ENCODE measurements at places on chromosomes 11 and 22. TPM values are rescaled to one million over a fixed set of nuclear protein-coding genes. Genes with fewer than 3 reads are reported as not detected.

TRAF6 gene
- 18.7 TPM for polyA plus RNA-seq

DNA sequence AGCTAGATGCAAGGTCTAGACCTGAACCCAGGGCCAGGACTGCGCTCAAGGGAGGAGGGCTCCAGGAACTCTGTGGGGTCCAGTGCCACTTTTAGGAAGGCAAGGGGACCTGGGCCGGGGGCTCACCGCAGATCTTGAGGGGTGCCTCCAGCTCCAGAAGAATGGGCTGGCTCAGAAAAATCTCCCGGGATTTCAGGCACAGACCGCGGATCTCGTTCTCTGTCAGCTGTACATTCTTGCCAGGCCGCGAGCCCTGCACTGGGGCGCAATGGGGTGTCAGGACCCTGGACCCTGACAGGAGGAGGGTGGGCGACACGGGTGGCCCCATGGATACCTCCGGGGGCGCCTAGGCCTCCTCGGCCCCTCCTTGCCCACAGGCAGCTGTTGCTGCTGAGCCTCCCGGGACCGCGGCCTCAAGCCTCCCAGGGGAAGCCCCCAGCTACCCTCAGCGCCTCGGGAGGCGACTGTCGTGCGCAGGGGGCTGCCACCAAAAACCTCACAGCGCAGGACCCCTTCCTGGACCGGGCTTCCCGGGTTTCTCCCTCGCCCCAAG lies 640 bp downstream of the PPP1CA start:
- no peak for DNase-seq
- H3K27ac ChIP-seq: peak overlapping the region; percentile 61
- H3K36me3 ChIP-seq: peaks cover 4% of the 10 kb centered on the region
- H3K4me3 ChIP-seq: peak overlapping the region; percentile 92
- H3K4me1 ChIP-seq: peaks cover 31% of the 10 kb centered on the region
- no peaks in the 10 kb centered on the region for H3K27me3 ChIP-seq

TEAD1 gene
- not detected for polyA plus RNA-seq

DNA sequence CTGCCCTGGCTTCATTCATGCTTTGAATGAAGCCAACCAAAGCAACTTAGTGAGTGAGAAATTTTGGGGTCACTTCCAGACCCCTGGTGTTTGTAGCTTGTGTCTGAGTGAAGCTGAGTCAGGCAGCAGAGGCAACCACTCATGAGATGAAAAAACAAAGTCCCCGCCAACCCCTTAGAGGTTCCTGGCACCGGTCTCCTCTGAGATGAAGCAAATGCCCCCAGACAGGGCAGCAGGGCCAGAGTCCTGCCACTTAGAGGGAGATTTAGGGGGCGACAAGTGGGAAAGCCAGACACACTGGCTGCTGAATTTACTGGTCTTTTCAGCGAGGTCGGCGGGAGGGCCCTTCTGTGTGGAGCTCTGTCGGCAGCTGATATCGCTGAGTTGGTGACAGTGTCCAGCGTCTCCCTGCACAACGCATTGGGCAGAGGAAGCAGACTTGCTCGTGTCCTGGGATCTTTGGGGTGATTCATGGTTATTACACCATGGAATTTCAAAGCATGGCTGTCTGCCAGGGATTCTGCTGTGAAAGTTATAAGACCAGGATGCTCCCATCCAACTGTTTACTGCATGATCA lies 482.6 kb downstream of the MIAT start:
- no peak overlapping the region for H3K4me3 ChIP-seq
- H3K27ac ChIP-seq: no peak overlapping the region
- DNase-seq: no peak
- no peaks in the 10 kb centered on the region for H3K36me3 ChIP-seq

DNA sequence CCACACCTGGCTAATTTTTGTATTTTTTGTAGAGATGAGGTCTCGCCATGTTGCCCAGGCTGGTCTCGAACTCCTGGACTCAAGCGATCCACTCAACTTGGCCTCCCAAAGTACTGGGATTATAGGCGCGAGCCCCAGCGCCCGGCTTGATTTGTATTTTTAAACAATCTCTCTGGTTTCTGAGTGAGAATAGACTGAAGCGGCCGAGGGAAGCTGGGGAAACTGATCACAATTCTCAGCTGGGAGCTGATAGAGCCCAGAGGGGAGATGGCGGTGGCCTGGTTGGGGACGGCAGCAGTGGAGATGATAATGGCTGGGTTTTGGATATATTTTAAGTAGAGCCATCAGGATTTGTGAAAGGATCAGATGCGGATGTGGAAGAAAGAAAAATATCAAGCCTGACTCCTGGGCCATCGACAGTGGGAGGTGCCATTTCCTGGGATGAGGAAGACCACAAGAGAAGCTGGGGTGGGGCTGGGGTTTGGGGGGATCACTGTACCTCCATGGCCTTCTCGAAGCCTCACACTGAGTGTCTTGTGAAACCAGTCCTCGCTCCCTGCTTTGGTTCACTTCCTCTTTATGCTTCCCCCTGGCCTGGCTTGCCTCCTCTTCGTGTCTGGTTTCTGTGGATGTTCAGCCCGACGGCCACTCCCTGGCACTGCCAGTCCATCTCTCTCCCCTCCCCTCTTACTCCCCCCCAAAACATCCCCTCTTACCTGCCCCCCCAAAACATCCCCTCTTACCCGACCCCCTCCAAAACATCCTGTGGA lies 51.9 kb downstream of the IGLL1 start:
- no peaks in the 10 kb centered on the region for H3K36me3 ChIP-seq
- peak overlapping the region; percentile 31 for H3K27ac ChIP-seq
- H3K4me3 ChIP-seq: no peak overlapping the region
- peaks cover 12% of the 10 kb centered on the region for H3K4me1 ChIP-seq

DNA sequence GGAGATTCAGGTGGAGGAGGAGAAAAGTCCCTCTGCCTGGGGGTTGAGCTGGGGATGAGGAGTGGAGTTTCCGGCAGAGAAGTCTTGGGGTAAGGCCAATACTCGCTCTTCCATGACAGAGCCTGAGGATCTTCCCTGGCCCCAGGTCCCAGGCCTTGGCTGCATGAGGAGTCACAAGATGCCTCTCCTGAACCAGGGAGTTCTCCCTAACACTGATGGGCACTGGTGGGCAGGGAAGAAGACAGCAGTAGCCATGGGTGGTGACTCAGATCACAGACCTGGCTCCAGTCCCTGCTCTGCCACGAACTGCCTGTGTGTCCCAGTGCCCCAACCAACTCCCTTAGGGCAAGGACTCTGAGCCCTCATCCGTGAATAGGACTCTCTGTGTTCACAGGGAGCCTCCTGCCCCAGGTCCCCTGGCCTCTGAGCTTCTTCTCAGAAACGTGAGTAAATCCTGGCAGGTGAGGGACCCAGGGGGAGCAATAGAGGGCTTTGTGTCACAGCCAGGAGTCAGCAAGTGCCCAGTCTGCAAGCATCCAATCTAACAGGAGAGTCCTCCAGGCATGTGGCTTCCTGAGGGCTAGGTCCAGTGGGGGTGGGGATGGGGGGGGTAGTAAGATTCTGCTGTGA lies 45.5 kb upstream of the FTH1 start:
- H3K4me3 ChIP-seq: no peak overlapping the region
- DNase-seq: no peak
- H3K36me3 ChIP-seq: no peaks in the 10 kb centered on the region

DNA sequence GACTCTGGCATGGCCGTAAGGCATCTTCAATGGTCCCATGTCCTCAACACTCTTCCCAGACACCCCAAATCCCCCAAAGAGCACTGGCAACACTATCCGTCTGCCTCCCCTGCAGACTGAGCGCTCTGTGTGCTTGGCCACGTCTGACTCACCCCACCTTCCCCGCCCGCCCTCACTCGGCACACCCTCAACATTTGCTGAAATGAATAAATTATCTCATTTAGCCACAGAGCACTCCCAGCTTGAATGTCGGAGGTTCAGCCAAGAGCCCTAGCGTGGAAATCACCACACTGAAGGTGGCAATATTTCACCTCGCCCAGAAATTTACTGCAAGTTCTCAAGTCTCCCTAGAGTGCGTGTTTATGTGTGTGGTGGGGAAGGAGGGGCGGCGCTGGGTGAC lies 46.6 kb upstream of the TCF20 start:
- H3K27ac ChIP-seq: no peak overlapping the region
- no peaks in the 10 kb centered on the region for H3K36me3 ChIP-seq
- no peak for DNase-seq

DNA sequence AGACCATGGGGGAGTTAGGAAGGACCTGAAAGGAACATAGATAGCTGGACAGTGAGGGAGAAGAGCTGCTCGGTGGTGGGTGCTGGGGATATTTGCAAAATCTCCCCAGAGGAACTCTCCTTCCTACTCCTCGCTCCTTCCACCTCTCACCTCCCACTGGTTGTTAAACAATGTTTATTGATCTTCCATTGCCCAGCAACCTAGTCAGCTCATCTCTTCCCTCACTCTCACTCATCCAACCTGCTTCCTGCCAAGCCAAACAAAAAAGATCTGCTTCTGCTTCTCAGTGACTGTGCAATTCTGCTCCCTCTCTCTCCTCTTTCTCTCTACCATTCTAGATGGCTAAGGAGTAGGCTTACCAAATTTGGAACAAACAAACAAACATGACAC lies 115.0 kb downstream of the SLC1A2 start:
- H3K4me1 ChIP-seq: peaks cover 13% of the 10 kb centered on the region
- H3K36me3 ChIP-seq: no peaks in the 10 kb centered on the region
- no peak overlapping the region for H3K27ac ChIP-seq
- H3K4me3 ChIP-seq: no peak overlapping the region
- H3K27me3 ChIP-seq: no peaks in the 10 kb centered on the region

DNA sequence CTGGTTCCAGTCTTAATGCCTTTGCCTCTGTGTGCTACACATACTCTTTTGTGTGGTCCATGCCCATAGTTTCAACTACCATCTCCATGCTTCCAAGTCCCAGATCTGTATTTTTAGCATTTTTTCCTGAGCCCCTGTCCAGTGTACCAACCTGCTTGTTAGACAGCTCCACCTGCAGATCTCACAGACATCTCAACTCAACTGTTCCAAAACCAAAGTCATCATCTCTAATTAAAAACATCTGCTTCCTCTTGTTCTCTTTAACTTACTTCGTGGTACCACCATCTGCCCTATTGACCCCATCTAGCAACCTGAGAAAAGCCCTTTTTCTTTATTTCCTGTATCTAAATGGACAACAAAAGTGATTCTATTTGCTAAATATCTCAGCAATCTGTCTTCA lies 8.6 kb upstream of the KMT2A start:
- peak overlapping the region; percentile 2 for H3K27ac ChIP-seq
- no peaks in the 10 kb centered on the region for H3K27me3 ChIP-seq
- DNase-seq: no peak
- H3K4me1 ChIP-seq: no peaks in the 10 kb centered on the region
- no peaks in the 10 kb centered on the region for H3K36me3 ChIP-seq

DNA sequence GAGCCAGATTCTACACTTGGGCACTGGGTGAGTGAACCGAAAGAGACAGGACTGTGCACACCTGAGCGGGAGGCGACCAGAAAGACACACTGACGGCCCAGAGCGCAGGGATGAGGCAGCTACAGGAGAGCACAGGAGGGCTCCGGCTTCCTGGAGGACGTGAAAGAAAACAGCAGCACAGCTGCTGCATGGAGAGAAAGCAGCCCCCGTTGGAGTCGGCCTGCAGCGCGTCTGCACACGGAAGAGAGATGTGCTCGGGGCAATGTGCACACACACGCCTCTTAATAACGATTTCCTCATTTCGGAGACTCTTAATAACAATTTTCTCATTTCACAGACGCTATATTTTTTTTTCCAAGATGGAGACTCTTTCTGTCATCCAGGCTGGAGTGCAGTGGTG lies 160.4 kb downstream of the CTTN start:
- peaks cover 3% of the 10 kb centered on the region for H3K27me3 ChIP-seq
- no peaks in the 10 kb centered on the region for H3K4me1 ChIP-seq
- no peak overlapping the region for H3K4me3 ChIP-seq
- no peak overlapping the region for H3K27ac ChIP-seq
- no peak for DNase-seq

DNA sequence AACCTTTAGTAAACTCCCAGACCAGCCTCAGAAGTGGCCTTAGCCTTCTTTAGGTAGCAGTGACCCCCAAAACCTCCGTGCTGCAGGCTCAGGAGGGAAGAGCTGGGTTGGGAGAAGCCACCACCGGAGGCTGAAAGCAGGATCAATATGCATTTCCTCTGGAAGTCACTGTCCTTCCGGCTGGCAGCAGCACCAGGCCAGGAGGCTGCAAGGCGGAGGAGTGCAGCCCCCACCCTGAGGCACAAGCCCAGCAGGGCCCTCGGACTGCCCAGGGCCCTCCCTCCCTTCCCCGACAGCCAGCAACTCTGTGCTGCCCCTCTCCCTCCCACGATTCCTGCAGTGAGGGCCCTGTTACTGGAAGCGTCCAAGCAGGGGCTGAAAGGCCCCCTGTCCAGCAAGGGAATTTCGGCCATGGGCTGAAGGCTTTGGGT lies 3.2 kb upstream of the NRXN2 start:
- H3K27ac ChIP-seq: no peak overlapping the region
- DNase-seq: no peak
- H3K27me3 ChIP-seq: peaks cover 16% of the 10 kb centered on the region
- H3K36me3 ChIP-seq: no peaks in the 10 kb centered on the region
- H3K4me3 ChIP-seq: no peak overlapping the region

OR8D4 gene
- polyA plus RNA-seq: not detected

PRG3 gene
- polyA plus RNA-seq: not detected

GGT5 gene
- not detected for polyA plus RNA-seq

DNA sequence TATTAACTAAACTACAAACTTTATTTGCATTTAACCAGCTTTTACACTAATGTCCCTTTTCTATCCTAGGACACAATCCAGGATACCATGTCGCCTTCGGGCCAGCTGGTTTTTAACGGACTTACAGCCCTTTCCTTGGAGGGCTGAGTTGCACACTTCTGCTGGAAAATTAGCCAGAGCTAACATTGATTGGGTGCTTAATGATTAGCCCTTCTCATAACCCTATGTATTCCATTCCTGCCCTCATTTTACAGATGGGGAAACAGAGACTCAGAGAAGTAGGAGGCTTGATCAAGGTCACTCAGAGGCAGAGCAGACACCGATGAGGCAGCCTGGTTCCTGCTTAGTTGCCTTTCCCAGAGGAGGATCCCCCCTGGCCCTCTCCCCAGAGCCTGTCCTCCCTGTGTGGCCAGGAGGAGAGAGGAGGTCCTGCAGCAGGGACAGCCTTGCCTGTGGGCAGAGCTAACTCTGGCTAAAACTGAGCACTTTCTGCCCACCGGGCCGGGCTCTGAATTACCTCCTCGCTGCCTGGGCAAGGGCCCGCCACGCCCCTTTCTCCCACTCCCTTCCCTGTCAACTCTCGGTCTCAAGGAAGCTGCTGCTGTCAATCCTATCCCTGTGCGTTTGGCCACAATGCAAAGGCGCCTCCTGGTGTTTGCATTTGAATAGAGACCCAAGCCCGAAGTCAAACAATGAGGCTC lies 59.6 kb upstream of the PAX6 start:
- H3K4me1 ChIP-seq: no peaks in the 10 kb centered on the region
- no peak overlapping the region for H3K27ac ChIP-seq
- H3K36me3 ChIP-seq: no peaks in the 10 kb centered on the region
- H3K27me3 ChIP-seq: peaks cover 40% of the 10 kb centered on the region
- DNase-seq: no peak

OR52I1 gene
- polyA plus RNA-seq: 0.60 TPM

- peaks cover 13% of the 10 kb centered on the region for H3K36me3 ChIP-seq
- H3K27ac ChIP-seq: peak overlapping the region; percentile 29
- H3K27me3 ChIP-seq: no peaks in the 10 kb centered on the region
- peaks cover 14% of the 10 kb centered on the region for H3K4me1 ChIP-seq
Measured at GRCh38 chr22:31313366-31314147, 21.3 kb upstream of the PIK3IP1 start.

- no peak overlapping the region for H3K4me3 ChIP-seq
- no peaks in the 10 kb centered on the region for H3K36me3 ChIP-seq
- H3K4me1 ChIP-seq: no peaks in the 10 kb centered on the region
- H3K27ac ChIP-seq: no peak overlapping the region
Measured at GRCh38 chr11:21614961-21615360, 577.9 kb upstream of the ANO5 start.
